Lower lobe of right lung (tissue), 2 donors: ENCODE measurements at places on chromosomes 3 and 15. TPM values are rescaled to one million over a fixed set of nuclear protein-coding genes. Genes with fewer than 3 reads are reported as not detected.

Gene TTLL13
- not detected for total RNA-seq

Gene FSTL1
- total RNA-seq: 233 TPM

Gene ECE2
- not detected for total RNA-seq

Gene FOXB1
- not detected for total RNA-seq

Gene GABRB3
- total RNA-seq: 5.5 TPM

Gene RAB6B
- 5.5 TPM for total RNA-seq

Gene BTLA
- total RNA-seq: 0.86 TPM

Gene INSYN1
- 3.8 TPM for total RNA-seq

Gene SNX22
- total RNA-seq: 17.4 TPM

Gene CCK
- total RNA-seq: not detected

Gene ZNF385D
- total RNA-seq: 2.9 TPM

Gene CHRNA7
- total RNA-seq: 0.92 TPM

Gene TMEM207
- total RNA-seq: not detected

Gene MESP1
- 0.53 TPM for total RNA-seq

Gene LOXL1
- 7.6 TPM for total RNA-seq

Gene GOLGA8M
- total RNA-seq: 2.9 TPM

Gene APOD
- total RNA-seq: 91.6 TPM

Gene SLC22A13
- 0.32 TPM for total RNA-seq

Gene SPINK8
- total RNA-seq: not detected

Gene C3orf18
- total RNA-seq: 6.7 TPM

Gene FSD2
- 0.18 TPM for total RNA-seq

Gene SCAP
- 61.3 TPM for total RNA-seq

Gene LRRC15
- total RNA-seq: 0.24 TPM

Gene ADCY5
- 5.6 TPM for total RNA-seq

Gene GRK7
- total RNA-seq: not detected

Gene KNG1
- not detected for total RNA-seq

Gene NOX5
- total RNA-seq: not detected

Gene PHC3
- 89.9 TPM for total RNA-seq

Gene RTP1
- not detected for total RNA-seq

Gene ACAP2
- total RNA-seq: 68.9 TPM

Gene VGLL3
- total RNA-seq: 40.2 TPM

Gene CACNA2D3
- 3.6 TPM for total RNA-seq

Gene SPCS1
- total RNA-seq: 74.6 TPM

Gene POLR2M
- 58.3 TPM for total RNA-seq

Gene MRPL3
- total RNA-seq: 48.4 TPM

Gene BCL2A1
- 124 TPM for total RNA-seq

Gene FILIP1L
- 25.0 TPM for total RNA-seq

Gene TP63
- total RNA-seq: 2.1 TPM

Gene GMNC
- total RNA-seq: not detected

Gene PRTG
- total RNA-seq: 10.5 TPM

Gene EDEM1
- total RNA-seq: 76.5 TPM

Gene SAMD7
- total RNA-seq: not detected

Gene RTP3
- not detected for total RNA-seq

Gene C2CD4A
- 0.18 TPM for total RNA-seq

Gene LRRC31
- 1.1 TPM for total RNA-seq

Gene ISL2
- total RNA-seq: 0.38 TPM

Gene CASR
- not detected for total RNA-seq

Gene SEMA3F
- 44.7 TPM for total RNA-seq

Gene PODXL2
- total RNA-seq: 2.2 TPM

Gene GOLGA8B
- 55.5 TPM for total RNA-seq
